CD4-positive, alpha-beta T cell treated with Interleukin-1 beta for 1 hour (primary cell): ENCODE measurements at places on chromosomes 1 and 21.
A peak's percentile ranks its signal among the peaks of the same experiment; 100 is the strongest.

GRCh38 chr1:179206812-179207211 is 22.7 kb downstream of the ABL2 start:
- DNase-seq = no peak

GRCh38 chr21:35467566-35467965 is 418.5 kb upstream of the RUNX1 start:
- DNase-seq = no peak

DNA sequence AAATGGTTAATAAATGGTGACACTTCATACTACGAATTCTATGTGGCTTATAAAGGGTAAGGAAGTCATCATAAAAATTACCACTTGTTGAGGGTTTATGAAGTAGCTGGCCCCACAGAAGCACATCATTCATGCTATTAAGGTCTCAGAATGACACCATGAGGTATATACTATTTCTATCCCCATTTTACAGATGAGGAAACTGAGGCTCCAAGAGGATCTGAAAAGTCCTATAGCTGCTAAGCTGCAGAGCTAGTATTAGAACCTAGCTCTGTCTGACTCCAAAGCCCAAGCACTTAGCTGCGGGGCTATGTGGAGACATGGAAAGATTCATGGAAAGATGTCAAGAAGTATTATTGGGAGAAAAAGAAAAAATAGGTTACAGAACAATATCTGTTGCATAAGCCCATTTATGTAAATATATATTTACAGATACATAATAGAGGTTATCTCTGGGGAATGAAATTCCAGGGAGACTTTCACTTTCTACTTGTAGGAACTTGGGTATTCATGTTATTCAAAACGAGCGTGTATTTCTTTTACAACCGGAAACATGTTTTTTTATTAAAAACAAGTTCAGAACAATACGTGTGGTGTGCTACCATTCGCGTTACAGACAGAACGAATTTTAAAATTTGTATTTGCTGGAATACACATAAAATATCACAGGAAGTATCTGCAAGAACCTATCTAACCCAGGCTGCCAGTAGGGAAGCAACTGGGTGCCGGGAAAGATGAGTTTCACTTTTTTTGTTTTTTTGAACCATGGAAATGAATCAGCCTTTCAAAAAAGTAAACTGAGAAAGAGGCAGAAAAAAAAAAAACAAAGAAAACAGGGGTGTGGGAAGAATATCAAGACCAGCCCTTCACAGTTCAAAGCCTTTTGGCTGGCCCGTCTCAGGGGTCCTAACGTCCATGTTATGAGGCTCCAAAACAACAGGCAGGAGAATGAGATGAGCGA is 13.4 kb downstream of the SPOCD1 start:
- no peak for DNase-seq

DNA sequence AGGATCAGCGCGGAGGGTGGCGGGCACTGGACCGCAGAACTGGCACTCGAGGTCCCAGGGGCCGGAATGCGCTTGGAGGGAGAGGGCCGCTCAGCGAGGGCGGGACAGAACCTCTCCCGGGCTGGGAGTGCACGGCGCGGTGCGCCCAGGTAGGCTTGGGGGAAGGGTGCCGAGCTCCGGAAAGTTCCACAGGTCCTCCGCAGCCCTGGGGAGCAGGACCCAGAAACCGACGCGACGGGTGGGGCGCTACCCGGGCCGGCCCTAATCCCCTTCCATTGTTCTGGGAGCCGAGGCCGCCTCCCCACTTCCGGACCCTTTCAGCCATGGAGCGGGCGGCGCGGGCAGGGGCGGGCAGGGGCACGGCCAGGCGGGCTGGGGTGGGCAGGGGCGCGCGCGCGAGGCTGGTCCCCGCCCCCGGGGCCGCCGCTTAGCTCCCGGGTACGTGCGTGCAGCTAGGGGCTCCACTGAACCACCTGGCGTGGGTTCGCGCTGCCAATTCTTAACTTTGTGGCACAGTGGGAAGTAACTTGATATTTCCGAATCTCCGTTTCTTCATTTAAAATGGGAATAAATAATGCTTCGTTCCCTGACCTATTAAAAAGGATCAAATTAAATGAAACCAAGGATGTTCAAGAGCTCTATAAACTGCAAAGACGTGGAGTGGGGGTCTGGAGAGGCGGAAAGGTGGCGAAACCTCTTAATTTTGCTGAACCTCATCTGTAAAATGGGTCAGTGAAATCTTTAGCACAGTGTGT is 20.7 kb downstream of the LGR6 start:
- DNase-seq = no peak

- no peak for DNase-seq
These were observed 116.1 kb downstream of the UCHL5 start for GRCh38 chr1:192943108-192943507.

- no peak for DNase-seq
These were observed 15.1 kb upstream of the MPL start for GRCh38 chr1:43322506-43322905.

- DNase-seq = peak; percentile 39
These were observed 20.8 kb upstream of the C1orf159 start for GRCh38 chr1:1136547-1137230.

GRCh38 chr1:54359393-54360162 is 46.6 kb downstream of the SSBP3 start:
- no peak for DNase-seq

DNA sequence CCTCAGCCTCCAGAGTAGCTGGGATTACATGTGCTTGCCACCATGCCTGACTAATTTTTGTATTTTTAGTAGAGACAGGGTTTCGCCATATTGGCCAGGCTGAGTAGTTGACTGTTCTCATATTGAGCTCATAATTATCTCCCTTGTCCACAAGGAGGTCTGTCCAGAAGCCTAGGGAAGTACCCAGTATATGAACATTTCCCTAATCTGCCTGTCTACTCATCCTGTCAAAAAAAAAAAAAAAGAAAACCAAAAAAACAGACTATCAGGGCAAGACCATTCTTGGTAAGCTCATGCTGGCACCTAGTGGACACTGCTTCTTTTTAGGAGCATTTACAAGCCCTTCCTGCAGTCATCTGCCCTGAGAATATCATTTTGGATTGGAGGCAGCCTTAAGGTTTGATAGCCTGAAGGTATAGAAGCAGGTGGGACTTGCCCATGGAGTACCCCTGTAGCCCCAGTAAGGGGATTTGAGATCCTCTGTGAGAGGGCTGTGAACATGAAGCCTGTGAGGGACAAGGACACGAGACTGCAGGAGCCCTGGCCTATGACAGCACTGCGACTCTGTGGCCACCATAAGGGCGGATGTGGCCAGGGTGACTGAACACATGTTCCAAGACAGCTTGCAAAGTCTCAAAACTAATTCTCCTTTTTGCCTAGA is 10.8 kb upstream of the DUSP12 start:
- DNase-seq = peak; percentile 63

DNA sequence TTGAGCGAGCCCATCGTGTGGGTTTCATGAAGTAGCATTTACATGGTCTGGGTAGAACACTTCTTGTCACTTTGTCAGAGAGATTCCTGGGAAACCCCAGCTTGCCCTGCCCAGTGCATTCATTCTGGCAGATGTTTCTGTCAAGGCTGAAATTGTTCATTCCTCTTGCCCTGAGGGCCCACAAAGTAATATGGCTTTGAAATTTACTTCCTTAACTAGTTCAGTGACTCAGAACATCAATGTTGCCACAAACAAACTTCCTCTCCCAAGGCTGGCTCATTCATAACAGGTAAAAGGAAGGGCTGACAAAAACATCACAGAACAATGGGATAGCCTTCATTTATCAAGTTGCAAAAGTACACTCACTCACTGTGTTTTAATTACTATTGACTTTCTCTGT is 5.0 kb upstream of the KIAA0040 start:
- no peak for DNase-seq

GRCh38 chr21:31885146-31885545 is 12.3 kb downstream of the HUNK start:
- no peak for DNase-seq

GRCh38 chr1:29943034-29943433 is 706.7 kb downstream of the PTPRU start:
- DNase-seq = no peak

- DNase-seq = no peak
These were observed 17.6 kb upstream of the TNFRSF1B start for GRCh38 chr1:12148958-12149790.

DNA sequence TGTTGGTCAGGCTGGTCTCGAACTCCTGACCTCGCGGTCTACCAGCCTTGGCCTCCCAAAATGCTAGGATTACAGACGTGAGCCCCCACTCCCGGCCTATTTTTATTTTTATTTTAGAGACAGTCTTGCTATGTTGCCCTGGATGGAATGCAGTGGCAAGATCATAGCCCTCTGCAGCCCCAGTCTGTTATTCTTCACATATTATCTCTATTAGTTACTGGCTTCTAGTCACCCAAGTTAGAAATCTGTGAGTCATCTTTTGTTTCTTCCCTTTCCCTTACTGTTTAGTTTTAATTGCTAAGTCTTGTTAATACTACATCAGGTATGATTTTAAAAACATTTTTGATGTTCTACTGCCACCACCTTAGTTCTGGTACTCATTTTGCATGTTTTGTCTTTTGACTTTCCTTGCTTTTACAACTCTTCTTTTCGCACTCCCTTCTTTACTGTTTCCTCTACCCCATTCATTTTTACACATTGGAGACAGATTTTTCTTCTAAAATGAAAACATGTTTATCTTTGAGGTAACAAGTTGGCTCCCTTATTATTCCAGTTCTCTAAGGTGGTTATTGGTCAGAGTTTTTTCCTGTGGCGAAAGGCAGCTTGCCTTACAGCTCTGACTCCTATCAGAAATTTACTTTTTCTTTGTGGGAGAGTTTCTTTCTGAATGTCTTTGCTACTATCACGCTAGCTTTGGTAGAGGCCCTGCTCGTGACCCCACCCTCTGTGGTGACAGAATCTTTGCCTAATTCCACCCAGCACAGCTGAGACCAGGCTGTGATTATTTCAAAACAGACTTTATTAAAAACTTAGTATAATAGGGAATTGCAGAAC is 19.5 kb downstream of the ZMYM4 start:
- no peak for DNase-seq

GRCh38 chr1:12336413-12336812 is 106.6 kb downstream of the VPS13D start:
- DNase-seq = no peak

- no peak for DNase-seq
These were observed 234.7 kb downstream of the TTLL7 start for GRCh38 chr1:83764209-83764608.

- DNase-seq = no peak
These were observed 18.5 kb downstream of the TNFRSF1B start for GRCh38 chr1:12185036-12185917.

- peak; percentile 59 for DNase-seq
These were observed 34.7 kb upstream of the SCCPDH start for GRCh38 chr1:246689409-246690008.

- no peak for DNase-seq
These were observed 20.6 kb downstream of the SLC2A1 start for GRCh38 chr1:42937836-42938644.

DNA sequence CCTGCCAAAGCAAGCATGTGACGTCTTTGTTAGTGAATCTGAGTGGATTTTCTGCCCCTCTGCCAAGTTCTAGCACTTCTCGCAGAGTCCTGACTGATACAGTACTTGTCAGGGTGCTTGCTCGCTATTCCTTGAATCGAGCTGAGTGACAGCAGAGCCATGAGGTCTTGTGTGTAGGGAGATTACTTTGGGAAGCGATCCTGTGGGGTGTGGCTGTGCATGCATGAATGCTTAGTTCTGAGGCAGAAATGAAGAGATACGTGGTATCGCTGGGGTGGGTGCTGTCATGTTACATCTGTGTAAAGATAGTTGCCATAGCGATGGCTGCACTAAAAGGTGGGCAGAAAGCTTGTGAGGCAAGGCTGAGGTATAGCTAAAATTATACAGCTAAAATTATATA is 19.3 kb upstream of the DNAJC28 start:
- no peak for DNase-seq

DNA sequence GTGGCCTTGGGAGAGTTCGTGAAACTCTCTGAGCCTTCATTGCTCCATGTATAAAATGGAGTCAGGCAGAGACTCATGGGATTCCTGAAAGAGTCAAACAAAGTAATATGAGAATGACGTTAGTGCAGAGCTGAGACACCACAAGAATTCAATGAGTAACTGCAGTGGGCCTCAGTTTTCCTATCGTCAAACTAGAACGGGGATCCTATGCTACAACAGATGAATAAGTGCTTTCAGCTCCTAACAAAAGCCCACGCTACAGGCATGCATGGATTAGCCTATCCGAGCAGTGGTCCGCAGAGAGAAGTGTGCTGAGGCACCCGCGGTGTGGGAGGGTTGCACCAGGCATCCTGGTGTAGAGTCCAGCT is 124.7 kb downstream of the SYF2 start:
- no peak for DNase-seq

DNA sequence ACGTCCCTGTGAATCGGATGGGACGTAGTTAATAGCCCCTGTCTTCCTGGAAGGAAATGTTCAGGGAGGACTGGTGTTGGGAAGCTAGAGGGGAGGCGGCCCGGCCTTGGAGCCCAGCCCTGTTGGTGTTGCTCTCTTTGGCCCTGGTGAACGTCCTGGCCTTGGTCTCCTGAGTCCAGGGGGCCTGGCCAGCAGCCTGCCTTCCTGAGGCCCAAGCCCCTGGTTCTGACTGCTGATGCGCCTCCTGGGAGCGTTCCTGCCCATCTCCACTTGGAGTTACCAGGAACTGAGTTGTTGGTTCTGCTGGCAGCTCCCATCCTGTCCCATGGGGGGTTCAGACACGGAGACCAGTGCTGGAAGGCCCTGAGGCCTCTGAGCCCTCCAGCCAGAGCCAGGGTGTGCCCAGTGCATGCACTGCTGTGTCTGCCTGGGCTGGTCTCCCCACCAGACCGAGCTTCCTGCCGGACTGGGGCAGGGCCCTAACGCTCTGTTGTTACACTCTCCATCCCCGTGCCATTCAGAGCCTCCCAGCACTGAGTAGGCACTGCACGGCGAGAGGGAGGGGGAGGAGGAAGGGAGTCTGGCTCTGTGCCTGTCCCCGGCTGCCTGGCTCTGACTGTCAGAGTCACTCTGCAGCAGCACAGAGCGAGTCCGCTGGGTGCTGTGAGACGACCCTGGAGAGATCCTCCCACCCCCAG is 382.5 kb upstream of the VAMP3 start:
- no peak for DNase-seq

- DNase-seq = no peak
These were observed 376.5 kb downstream of the ADGRL2 start for GRCh38 chr1:82177192-82177591.

DNA sequence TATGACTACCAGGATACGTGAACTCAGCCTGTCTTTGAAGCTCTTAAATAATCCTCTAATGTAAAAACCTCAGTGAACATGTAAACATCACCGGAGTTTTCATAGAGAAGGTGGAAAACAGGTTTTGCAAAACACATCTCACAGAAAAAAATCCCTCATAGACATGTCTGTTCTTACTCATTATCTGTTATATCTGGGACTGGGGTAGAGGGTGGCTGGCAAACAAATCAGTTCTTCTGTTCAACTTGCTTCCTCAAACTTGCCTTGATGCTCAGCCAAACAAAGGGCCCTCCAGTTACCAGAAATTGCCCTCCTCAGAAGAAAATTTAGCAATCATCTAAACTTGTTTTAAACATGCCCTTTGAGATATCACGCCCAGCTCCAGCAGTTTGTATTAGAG is 66.1 kb upstream of the CXADR start:
- no peak for DNase-seq

DNA sequence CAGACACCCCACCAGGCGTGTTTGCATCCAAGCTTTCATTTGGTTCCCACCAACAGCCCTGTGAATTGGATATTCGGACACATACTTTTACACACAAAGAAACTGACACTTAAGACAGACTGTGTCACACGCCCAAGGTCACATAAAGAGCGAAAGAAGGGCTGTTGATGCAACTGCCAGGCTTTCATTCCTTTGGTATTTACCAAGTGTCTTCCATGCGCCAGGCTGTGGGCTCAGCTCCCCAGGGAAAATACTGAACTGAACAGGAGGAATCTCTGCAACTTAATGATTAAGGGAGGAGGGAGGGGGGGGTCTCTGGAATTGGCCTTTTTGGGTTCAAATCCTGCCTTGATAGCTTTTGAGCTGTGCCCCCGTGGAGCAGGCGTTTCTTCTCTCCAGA is 122.8 kb downstream of the ACTL8 start:
- no peak for DNase-seq
